ENCODE measurements at places on chromosomes 2 and 18.

GRCh38 chr2:23589739-23590138 is 204.8 kb downstream of the KLHL29 start:
- no peak for DNase-seq

DNA sequence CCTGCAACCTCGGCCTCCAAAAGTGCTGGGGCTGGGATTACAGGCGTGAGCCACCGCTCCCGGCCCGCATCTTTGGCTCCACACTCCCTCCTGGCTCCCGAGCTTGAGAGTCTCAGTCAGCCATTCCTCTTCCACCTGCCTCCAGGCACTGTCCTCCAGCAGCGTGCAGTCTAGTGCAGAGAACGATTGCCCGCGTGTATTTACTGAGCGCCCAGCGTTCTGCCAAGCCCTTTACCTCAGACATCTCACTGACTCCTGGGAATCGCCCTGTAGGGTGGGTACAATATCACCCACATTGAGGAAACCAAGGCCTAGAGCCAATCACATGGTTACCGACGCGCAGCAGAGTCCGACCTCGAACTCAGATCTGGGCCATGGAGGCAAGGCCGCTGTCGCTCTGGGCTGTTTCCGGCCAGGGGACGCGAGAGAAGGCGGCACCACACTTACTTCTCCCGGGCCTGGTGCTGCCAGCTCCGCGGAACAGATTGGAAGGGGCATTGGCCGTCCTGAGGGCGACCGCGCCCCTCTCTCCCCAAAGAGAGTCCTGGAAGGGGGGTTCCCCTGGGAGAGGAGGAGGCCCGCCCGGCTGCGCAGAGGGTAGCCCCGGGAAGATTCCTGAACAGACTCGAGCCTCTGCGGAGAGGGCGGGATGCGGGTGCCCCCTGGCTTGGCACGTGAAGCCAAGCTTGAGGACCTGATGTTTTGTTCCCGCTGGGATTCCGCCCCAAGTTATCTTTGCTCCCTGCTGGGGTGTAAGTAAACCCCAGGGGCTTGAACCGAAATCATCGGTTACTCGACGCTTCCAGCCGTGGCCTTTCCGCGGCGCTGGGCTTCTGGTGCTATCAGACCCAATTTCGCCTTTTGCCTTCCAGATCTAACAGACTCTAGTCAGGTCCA is 5.2 kb upstream of the DLX2 start:
- DNase-seq = no peak

DNA sequence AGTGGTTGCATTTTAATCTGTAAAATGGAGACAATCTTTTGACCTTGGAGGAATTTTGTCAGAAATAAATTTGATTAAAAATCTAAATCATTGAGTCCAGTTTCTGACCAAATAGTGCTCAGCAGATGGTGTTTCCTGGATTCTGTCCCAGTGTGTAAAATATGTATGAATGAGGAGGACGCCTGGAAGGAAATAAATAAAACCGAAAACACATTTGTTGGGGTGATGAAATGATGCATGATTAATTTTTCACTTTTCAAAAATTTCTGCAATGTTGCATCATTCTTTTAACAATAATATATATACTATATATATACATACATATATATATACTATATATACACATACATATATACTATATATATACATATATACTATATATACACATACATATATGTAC is 261.1 kb upstream of the TRIB2 start:
- no peak for DNase-seq

DNA sequence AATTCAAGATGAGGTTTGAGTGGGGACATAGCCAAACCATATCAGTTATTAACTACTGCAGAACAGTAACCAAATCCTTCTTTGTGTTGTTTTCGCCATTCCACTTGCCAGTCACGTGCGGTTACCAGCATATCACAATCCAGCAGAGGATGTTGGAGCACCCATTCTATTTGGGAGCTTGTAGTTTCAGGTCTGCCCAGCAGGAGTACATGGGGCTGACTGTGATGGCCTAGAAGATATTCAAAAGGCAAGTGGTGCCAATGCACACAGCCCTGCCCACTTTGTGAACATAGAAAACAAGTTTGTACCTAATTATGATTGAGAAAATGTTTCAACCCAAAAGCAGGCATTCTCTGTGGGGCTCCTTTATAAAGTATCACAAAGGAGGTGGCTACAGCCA is 57.0 kb downstream of the ZNF519 start:
- DNase-seq = no peak

DNA sequence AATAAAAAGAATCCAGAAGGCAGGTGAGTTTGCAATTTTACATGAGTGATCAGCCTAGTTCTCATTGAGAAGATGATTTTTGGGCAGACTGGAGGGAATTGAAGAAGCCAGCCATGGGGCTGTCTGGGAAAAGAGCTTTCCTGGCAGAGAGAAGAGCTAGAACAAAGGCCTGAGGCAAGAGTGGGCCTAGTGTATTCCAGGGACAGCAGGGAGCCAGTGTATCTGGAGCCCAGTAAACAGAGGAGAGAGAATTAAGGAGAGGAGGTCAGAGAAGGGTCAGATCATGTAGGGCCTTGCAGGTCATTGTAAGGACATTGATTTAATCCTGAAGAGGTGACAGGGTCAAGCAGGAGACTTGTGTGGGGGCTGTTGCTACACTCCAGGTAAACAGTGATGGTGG is 195.8 kb downstream of the SATB2 start:
- DNase-seq = no peak

DNA sequence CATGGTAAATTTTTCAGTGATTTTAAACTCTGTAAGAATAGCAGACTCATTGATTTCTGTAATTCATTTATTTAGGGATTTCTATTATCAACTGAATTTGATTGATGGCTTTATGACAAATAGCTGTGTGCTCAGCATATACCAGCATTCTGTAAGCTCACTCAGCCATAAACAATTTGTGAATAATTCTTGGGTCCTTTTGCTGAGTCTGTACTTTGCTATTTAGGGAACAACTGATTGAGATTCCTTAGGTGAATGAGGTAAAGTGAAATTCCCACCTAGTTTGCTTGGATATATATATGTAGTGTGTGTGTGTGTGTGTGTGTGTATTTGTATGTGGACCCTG is 76.7 kb upstream of the CAVIN2 start:
- no peak for DNase-seq

DNA sequence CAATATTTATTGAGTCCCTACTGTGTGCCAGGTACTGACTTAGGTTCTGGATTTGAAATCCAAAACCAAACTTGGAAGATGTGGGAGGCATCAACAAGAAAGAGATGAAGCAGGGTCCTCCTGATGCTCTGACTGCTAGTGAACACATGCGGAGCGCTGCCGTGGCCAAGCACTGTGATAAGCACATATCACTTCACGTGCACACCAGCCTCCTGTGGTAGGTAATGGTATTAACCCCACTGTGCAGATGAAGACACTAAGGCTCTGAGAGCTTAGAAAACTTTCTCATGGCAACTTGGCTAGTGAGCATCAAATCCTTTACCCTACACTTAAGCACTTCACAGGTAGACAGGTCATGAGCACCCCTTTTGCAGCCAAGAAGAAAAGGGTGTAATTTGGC is 216.1 kb downstream of the HAUS1 start:
- no peak for DNase-seq

GRCh38 chr18:2935438-2936192 is 77.3 kb downstream of the LPIN2 start:
- DNase-seq = no peak

DNA sequence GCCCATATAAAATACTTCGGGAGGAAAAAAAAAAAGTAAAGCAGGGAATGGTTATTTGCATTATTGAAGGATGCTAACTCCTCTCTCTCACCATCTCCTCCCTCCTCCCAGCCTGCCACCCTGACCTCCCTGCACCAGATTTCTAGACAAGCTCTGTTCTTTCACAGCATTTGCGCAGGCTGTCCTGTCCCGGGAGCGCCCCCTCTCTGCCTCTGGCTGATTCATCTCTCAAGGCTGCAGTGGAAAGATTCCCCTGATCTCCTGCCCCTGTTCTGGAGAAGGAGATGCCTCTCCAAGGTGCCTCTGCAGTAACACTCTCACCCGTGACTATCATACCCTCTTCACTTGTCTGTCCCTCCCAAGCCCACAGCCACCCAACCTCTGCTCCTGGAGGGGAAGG is 38.5 kb downstream of the COL4A4 start:
- no peak for DNase-seq

DNA sequence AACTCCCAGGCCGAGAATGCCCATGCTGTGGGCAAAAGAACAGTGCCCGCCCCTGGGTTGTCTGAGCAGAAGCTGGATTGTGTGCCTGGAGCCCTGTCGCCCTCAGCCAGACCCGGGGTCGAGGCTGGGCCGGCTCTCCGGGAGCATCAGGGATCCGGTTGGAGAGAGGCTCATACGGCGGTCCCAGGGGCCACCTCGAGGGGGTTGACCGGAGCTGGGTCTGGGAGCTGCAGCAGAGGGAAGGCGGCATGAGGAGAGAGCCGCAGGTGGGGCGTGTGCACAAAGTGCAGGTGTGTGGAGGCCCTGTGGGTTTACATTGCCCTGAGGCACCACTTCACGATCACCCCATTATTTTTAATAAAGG is 39.5 kb downstream of the MBP start:
- DNase-seq = no peak

GRCh38 chr2:139492131-139492680 is 712.0 kb upstream of the NXPH2 start:
- DNase-seq = no peak

GRCh38 chr2:32008805-32009515 is 1.8 kb downstream of the MEMO1 start:
- no peak for DNase-seq

DNA sequence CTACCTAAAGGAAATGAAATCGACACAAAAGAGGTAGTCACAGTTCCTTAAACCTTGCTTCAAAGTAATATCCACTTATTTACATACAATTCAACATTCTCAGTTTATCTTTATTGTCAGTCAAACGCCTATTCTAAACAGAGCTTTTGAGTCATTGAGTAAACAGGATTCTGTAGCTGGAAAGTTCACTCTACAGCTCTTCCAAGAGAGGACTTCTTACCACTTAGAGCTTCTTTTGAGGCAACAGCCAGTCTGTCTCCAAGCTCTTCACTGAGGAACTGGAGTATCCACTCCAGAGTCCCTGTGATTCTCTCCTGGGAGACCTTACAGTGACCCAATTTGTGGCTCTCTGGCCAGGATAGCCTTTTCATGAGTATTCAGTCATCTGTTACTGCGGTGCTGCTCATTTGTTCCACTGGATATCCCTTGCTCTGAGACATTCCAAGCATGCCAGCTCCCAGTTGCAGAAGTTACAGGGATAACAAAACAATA is 210.9 kb upstream of the OSR1 start:
- no peak for DNase-seq

GRCh38 chr2:47631792-47632398 is 151.1 kb upstream of the MSH6 start:
- DNase-seq = no peak

GRCh38 chr2:148814143-148814859 is 60.7 kb upstream of the KIF5C start:
- DNase-seq = no peak

- no peak for DNase-seq
Observed at GRCh38 chr2:207227062-207227748, 61.5 kb upstream of the KLF7 start.

GRCh38 chr2:127179766-127180165 is 40.3 kb downstream of the CYP27C1 start:
- DNase-seq = no peak

DNA sequence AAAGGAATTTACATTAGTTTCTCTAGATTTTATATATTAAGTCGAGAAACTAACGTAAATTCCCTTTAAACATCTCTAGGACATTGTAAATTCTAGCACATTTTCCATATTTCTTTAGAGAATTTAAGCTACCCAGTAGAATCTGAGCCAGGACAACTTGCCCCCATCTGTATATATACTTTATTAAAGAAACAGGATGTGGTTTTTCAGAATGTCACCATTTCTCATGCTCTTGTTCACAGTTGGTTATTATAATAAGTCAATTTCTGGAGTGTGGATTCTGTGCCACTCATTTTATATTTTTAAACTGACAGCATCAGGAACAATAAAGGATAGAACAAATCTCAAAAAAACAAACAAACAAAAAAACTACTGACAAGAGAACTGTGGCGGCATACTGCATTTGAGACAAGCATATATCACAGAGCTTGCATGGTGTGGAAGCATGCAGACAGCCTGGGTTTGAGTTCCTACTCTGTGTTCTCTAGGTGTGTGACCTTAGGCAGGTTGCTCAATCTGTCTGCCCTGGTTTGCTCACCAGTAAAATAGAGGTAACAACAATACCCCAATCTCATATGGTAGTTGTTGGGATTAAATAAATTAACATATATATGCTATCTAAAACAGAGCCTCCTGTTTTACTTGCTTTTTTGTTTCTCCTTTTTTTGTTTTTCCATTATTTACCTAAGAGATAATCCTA is 61.4 kb upstream of the DNER start:
- DNase-seq = no peak

- DNase-seq = no peak
Observed at GRCh38 chr18:61428266-61428665, 95.0 kb downstream of the CDH20 start.

- DNase-seq = no peak
Observed at GRCh38 chr2:237195396-237196120, 109.9 kb downstream of the COPS8 start.

DNA sequence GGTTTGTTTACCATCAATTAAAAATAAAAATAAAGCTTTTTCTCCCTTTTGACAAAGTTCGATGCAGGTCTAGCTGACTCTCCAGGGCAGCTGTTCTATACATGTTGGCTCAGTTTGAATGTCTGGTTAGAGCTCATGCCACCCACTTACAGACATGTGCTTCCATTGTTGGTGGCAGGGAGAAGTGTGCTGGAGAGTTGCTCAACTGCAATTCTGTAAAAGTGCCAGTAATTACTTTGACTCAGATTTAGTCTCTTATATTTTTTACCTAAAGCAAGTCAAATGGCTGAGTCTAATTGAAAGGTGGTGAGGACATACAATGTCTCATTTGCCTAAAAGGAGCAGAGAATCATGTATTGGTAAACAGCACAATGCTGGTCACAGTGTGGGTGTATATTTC is 609.1 kb upstream of the SYT4 start:
- no peak for DNase-seq

DNA sequence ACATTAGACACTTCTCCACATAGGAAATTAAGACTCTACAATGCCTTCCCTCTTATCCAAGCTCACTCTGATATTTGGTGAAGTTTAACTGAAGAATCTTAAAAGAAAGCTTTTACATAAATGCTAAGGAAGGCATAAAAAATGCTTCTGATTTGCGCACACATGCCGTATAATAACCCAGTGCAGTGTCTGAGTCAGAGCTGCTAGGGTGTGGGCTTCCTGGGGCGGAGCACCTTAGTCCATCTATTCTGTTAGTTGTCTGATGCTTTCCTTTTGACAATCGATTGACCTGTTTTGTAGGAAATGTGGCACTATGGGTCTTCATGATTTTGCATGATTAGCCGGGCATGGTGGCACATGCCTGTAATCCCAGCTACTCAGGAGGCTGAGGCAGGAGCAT is 231.5 kb downstream of the AFF3 start:
- no peak for DNase-seq
